NCI-H187 (cell line): ENCODE measurements at places on chromosomes 7 and 10.
A peak's percentile ranks its signal among the peaks of the same experiment; 100 is the strongest.

- no peak for DNase-seq
These were observed 70.7 kb downstream of the LCOR start for GRCh38 chr10:96902731-96903358.

DNA sequence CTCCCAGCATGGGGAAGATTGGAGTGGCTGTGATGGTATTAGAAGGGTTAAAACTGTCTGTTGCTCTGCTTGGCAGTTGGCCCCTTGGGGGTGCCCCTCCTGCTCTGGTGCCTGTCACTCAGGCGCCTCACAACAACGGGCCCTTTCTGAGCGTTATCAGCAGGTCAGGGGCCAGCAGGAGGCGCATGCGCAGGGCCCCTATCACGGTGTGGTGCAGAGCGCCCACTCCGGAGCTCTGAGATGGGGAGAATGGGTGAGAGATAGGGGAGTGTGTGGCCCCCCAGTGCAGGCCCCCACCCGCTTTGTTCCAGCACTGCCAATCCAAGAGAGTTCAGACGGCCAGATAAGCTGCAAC is 24.8 kb downstream of the GBX1 start:
- DNase-seq = no peak

- DNase-seq = no peak
These were observed 9.1 kb upstream of the SLC29A3 start for GRCh38 chr10:71309919-71310318.

DNA sequence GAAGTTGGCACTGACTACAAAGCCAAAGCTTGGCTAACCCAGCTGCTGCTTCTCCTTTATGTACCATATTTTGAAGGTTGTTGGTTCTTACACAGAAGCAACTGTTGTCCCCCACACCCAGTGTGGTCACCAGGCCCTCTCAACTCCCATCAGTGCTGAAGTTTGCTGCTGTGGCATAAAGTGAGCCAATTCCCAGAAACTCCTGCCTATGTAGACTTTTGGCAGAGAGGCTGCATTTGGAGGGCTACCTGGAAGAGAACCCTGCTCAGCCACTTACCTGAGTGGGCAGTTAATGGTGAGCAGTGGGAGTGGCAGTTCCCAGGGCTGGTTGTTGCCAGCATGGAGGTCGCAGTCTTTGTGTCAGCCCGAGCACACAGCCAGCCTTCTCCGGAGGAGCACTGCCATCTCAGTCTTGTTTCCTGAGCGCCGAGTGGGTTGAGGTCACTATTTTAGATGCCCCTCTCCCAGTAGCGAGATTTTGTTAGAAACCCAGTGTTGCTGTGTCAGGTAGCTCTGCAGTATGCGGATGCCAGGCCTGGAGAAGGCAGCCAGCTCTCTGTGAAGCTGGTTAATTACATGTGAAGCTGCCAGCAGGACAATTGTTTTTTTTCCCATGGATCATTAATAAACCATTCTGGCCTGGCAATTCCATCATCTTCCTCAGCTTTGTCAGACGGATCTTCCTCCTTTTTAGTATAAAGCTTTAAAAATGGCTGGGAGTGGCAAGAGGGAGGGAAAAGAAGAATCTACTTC is 24.5 kb downstream of the LRRC4 start:
- DNase-seq = no peak

- no peak for DNase-seq
These were observed 61.9 kb upstream of the ADO start for GRCh38 chr10:62742536-62743061.

GRCh38 chr10:100968062-100968736 is 1.1 kb upstream of the SEMA4G start:
- no peak for DNase-seq

DNA sequence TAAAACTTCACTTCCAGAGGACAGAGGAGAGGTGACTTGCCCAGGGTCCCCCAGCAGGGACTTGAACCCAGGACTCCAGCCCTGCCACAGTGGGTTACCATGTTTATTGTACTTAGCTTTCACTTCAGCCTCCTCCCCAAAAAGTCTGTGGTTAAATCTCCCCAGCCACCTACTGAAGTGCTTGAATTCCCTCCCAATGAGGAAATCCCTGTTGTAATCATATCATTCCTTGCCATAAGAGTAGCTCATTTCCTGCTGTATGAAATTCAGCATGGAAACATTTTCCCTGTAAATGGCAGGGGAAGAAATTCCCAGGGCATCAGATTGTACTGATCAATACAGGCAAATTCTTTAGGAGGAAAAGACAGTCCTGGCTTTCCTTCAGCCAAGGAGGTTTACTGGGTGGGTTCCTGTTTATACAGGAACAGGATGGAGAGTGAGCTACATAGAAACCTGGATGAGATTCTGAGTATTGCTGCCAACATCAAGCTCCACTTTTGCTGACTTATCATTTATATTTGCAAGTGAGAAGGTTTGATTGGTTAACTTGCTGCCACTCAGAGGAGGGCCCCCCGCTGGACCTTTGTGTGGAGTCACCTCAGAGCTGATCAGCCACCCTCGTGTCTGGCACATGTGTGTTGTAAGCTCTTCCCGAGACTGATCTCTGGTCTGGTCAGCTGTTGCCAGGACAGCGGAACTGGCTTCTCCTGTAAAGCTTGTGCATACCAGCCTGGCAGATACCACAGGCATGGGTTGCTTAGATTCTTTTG is 16.4 kb upstream of the PDZD8 start:
- no peak for DNase-seq

GRCh38 chr7:1609023-1609422 is 39.2 kb upstream of the PSMG3 start:
- no peak for DNase-seq

GRCh38 chr7:100152404-100152803 is 3.7 kb downstream of the LAMTOR4 start:
- DNase-seq = no peak

GRCh38 chr10:106479636-106480035 is 684.9 kb downstream of the SORCS1 start:
- DNase-seq = no peak

GRCh38 chr7:131336956-131337355 is 9.3 kb downstream of the MKLN1 start:
- DNase-seq = no peak

GRCh38 chr7:128104108-128104742 is 73.0 kb upstream of the LRRC4 start:
- no peak for DNase-seq

- DNase-seq = no peak
These were observed 37.3 kb downstream of the SHH start for GRCh38 chr7:155774947-155775346.

GRCh38 chr7:38000272-38000671 is 79.8 kb downstream of the EPDR1 start:
- DNase-seq = no peak

GRCh38 chr10:103079100-103079499 is 114.0 kb downstream of the NT5C2 start:
- no peak for DNase-seq

DNA sequence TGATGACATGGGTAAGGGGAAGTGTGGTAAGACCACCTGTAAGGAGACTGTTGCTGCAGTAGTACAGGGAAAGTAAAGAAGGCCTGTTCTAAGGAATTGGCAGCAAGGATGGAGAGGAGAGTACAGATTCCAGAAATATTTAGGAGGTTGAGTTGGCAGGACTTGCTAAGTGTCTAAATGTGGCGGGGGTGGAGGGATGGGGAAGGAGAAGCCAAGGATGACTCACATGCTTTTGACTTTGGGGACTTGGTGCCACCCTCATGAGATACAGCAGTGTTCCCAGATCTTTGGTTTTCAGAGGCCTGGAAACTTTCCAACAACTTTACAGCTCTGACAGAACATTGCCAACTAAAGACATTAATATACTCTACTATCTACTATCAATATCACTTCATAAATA is 45.4 kb downstream of the CDK6 start:
- no peak for DNase-seq

DNA sequence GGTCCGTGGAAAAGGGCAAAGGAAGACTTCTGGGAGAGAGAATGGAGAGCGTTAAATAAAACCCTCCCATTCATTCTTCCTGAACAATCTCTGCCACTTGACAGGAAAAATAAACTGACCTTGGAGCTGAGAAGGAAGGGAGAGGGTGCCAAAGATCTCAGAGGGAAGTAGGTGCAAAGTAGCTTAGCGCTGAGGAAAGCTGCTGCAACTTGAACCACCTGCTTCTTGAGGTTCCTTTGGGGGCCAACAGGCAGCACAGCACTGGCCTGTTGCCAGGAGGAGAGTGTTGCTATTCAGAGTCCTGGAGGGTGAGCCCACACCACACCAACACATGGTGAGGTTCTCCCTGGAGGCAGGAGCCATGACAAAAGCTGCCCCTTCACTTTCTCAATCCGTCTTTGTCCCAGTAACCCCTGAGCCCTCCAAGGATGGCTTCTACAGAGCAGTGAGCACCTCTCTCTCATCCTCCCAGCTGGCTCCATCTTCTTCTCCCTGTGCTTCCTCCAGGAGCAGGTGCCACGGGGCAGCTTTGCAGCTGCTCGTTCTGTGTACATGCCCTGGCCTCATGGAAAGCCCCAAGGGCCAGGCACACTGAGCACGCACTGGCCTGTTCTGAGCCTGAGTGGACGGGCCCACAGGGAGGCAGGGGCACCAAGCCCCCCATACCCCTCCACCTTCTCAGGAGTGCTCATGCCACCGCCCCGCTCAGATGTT is 101.3 kb downstream of the STRA8 start:
- no peak for DNase-seq

DNA sequence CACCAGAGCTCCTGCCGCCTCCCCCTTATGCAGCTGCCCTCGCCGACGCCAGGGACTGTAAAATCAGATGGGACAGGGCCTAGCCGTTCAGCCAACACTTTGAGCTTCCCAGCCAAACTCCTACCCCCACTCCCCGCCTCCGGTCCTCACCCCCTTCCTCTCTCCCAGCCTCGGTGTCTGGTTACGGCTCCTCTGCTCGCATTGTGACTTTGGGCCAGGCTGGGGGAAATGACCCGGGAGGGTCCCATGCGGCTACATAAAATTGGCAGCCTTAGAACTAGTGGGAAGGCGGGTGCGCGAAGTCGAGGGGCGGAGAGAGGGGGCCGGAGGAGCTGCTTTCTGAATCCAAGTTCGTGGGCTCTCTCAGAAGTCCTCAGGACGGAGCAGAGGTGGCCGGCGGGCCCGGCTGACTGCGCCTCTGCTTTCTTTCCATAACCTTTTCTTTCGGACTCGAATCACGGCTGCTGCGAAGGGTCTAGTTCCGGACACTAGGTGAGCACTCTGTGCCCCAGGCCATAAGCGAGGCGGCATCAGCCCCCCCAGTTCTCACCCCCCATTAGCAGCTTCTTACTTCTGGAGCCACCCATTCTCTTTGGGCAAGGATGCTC is at the start of gene KAZALD1:
Gene KAZALD1 (plus strand): TSS at position 366 of the 608 bp plus-strand sequence. CDS start 604 bp downstream, outside the sequence.
- no peak for DNase-seq

DNA sequence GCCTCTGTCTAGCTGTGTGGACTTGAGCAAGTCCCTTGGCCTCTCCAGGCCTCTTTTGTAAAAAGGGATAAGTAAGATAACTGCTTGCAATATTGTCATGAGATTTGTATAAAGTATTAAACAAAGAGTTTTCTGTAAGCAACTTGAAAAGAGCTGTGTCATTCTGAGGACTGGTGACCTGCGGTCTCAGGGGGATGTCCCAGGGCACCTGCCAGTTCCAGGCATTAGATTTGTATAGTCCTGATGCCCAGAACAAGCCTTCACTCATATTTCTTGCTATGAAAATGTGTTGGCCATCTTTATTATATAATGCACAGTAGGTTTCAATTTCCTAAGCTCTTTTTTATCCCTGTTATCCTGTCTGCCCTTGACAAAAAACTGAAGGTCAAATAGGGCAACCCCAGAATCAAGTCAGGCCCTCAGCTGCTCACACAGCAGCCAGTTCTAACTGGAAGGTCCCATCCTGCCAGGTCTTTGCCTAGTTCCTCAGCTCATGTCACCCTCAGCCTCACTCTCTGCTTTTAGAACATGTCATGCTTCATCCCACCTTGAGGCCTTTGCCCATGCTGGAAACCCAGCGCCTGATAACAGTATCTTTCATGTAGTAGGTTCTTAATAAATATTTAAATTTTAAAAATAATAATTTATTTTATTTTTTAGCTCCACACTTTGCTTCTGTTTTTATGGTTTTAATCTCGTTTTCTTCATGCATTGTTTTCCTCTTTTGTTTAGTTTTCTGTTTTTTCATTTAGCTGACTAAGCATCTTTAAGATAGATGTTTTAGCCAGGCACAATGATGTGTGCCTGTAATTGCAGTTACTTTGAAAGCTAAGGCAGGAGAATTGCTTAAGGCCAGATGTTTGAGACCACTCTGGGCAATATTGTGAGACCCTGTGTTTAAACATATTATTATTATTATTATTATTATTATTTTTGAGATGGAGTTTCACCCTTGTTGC is 87.5 kb upstream of the ZNF92 start:
- no peak for DNase-seq

DNA sequence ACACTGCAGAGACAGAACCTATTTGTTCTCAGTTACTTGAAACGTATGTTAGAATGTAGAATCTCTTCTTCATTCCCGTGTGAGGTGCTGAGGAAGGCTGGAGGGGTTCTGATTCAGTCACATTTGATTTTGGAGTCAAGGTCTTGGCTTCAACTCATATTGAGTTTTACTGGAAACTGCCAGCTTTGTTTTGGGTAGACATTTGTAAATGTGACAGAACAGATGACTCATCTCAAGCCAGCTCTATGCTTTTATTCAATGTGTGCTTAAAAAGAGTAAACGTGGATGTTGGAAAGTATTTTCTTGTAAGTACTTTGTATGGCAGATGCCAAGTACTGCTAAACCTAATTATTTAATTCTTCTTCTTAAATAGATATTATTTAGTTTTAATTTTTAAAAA is 780.8 kb upstream of the C7orf33 start:
- DNase-seq = no peak

DNA sequence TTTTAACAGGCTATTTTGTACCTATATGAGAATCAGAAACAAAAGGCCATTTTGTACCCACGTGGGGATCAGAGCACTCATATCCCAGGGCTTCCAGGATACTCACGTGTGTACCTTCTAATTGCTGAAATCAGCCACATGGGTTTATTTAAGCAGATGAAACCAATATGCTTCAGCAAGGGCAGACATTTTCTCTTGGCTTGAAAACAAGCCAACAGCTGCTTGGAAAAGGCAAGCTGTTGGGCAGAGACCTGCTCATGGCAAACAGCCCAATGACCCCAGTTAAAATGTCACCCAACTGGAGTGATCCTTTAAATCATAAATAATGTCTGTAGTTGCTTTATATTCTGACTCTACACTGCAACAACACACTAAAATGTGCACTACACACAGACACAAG is 26.5 kb upstream of the TOMM7 start:
- DNase-seq = no peak

GRCh38 chr10:6153845-6154244 is 48.9 kb upstream of the PFKFB3 start:
- DNase-seq = no peak

- no peak for DNase-seq
These were observed 48.1 kb downstream of the CD36 start for GRCh38 chr7:80686576-80686975.

DNA sequence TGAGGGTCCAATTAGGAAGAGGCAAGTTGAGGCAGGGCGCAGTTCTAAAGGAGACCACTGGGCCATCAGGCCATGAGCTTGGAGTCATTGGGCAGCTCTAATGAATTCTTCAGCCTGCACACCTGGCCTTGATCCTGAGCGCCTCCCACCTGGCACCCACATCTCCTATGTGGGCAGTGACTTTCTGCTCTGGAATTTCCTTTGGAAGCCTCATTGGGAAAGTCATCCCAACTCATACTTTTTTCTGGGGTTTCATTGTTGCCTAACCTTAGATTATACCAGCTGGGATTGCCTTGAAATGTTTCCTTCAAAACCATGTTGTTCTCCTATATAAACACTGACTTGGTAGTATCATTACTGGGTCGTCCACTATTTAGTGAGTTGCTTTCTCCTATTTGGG is 54.1 kb downstream of the PLPP4 start:
- DNase-seq = no peak

GRCh38 chr7:43583424-43584194 is 701 bp downstream of the STK17A start:
- DNase-seq = peak; percentile 15
